ENCODE measurements at places on chromosomes 2 and 18.

DNA sequence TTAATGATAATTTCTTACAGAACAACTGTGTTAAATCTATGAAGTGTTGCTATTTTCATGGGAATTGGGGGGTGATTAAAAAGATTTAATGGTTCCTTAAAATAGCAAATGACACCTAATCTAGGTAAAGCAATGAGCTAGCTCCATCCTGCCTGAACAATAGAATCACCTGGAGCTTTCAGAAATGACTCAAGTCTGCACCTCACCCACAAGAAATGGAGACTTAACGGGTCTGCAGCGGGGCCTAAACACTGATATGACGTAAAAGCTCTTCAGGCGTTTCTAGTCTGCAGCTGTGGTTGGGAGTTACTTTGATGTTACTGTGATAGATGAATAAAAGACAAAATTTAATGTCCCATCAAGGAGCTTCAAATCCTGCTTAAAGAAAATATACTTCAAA, 328.2 kb downstream of the RND3 start:
- no peak for DNase-seq

- no peak for DNase-seq
These were observed 1.4 kb downstream of the CCDC85A start for GRCh38 chr2:56185101-56185581.

- no peak for DNase-seq
These were observed 82.7 kb downstream of the MALT1 start for GRCh38 chr18:58753976-58754375.

DNA sequence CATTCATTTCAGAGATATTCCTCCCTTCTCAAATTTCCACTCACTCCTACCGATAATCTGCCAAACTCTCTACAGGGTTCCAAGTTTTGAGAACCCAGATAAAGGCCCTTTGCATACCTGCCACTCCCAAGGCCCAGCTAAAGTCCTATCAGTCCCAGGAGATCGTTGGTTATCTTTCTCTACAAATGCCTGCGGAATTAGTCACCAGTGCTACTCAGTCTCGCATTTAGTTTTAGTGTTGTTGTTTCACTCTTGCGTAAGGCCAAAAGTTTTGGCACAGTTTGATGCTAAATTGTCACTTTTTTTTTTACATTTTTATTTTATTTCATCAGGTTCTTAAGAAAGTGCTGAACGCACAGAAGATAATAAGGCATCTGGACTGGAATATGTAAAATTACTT, 29.2 kb upstream of the SETBP1 start:
- DNase-seq = no peak

DNA sequence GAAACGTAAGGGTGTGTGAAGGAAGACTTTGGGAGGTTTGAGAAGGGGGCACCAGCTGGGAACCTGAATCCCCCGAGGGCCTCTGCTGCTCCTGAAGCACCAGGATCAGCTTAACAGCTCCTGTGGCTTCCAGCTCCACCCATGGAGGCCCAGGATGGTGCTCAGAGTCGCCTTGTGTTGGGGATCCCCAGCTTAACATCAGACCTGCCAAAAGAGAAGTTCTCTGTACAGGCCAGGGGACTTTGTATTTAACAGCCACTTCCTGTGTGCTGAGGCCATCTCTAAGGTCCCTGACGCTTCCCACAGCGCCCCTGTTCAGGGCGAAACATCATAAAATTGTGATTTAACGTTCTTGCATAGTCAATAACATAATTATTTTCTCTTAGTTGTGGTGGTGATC, 77.5 kb downstream of the NCK2 start:
- DNase-seq = no peak

Data from GF-D8 (cell line).